PC-9 (cell line): ENCODE measurements at places on chromosomes 5 and 9.

GRCh38 chr9:35687972-35688557, 1.7 kb downstream of the TPM2 start:
- no peak for DNase-seq

DNA sequence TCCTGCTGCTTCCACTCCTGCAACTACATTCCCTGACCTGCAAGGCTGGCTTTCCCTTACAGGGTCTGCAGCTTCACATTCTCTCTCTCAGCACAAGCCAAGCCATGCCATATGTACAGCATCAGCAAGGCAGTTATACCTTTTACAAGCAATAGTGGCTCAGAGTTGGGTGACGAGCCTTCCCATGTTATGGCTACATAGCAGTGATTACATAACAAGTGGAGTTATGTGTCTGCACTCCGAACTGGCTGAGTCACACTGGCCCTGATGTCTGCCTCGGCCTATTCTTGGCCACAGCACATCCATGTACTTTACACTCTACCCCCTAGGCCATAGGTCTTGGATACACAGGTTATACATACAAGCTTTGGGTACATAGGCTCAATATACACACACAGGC, 52.0 kb upstream of the SNCAIP start:
- DNase-seq = no peak

GRCh38 chr9:93111001-93111370, 15.0 kb downstream of the CARD19 start:
- no peak for DNase-seq

DNA sequence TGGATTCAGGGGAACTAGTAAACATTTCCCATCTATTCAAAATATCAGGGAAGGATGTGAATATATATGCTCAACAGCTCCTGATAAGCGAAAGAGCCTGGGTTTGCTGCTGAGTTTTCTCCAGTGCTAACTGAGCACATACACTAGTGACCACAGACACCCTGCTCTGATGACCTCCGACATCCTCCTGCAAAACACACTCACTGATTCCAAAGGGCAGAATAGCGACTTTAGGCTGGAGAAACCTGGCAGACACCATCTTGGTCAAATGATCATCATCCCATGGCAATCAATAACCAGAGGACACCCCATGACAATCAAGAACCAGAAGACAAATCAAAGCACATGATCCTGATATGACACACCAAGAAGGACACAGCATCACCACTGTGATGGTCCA, 9.2 kb upstream of the GADD45G start:
- no peak for DNase-seq

DNA sequence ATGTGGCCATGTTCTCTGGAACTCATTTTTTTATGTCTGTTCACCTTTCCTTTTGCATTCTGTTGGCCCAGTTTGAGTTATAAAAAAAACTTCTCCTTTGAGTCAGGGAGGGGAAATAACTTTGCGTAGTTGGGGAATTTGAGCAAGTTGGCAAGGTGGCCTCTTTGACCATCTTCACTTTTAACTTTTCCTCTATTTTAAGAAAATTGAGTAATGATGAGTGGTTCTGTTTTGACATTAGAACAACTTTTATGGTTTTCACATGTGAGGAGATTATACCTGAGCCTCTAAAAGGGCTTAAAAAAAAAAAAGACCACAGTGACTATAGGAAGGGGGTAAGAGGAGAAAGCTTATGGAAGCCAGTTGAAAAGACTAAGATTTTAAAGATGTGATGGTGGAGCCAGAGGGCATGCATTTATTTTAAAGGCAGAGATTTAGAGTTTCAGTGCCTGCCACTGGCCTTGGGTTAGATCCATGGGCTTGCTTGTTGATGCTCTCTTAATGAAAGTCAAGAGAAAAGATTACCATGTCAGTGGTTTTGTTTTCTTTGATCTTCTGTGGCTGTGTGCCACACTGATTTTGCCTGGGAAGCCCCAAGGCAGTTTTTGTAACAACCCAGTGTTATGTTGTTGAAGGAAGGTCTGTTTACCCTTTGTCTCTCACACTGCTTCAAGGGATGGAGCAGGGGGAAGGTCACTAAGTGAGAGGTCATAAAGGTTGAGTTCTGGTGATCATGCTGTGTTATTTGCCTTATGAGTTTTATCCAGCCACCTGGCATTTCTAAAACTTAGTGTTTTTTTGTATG, 219.7 kb upstream of the CD180 start:
- DNase-seq = no peak

DNA sequence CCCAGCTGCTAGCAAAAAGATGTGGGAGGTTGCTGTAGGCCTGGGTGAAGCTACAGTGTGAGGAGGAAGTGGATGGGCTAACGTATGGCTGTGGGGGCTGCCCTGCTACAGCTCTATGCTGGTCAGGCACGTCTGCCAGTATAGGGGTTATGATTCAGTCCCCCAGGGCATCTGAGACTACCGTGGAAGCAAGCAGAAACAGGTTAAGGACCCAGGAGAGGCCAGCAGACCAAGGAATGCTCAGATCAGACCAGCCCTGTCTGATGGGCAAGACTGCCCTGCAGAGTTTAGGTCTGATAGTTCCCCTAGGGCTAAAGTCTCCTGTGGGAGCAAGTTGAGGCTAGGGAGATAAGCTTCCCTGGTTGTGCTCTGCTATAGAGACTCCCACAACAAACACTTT, 416.1 kb upstream of the CTNND2 start:
- no peak for DNase-seq

- no peak for DNase-seq
These were observed 417.0 kb upstream of the MEF2C start for GRCh38 chr5:89299998-89300397.
